ENCODE measurements at places on chromosomes 3 and 15.

- no peak for DNase-seq
These were observed 283.7 kb upstream of the GBE1 start for GRCh38 chr3:82044930-82045705.

DNA sequence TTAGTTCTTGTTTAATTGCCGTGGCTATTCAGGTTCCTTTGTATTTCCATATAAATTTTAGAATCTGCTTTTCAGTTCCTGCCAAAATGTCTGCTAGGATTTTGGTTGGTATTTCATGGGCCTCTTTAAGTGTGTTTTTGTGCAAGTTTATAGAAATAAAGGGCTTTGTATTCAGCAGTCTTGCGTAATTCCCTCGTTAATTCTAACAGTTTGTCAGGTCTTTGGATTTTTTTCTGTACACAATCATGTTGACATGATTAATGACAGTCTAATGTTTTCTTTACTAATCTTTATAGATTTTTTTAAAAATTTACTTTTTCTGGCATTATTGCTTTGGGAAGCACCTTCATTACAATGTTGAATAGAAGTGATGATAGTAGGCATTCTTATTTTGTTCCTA is 120.9 kb downstream of the NEK11 start:
- no peak for DNase-seq

DNA sequence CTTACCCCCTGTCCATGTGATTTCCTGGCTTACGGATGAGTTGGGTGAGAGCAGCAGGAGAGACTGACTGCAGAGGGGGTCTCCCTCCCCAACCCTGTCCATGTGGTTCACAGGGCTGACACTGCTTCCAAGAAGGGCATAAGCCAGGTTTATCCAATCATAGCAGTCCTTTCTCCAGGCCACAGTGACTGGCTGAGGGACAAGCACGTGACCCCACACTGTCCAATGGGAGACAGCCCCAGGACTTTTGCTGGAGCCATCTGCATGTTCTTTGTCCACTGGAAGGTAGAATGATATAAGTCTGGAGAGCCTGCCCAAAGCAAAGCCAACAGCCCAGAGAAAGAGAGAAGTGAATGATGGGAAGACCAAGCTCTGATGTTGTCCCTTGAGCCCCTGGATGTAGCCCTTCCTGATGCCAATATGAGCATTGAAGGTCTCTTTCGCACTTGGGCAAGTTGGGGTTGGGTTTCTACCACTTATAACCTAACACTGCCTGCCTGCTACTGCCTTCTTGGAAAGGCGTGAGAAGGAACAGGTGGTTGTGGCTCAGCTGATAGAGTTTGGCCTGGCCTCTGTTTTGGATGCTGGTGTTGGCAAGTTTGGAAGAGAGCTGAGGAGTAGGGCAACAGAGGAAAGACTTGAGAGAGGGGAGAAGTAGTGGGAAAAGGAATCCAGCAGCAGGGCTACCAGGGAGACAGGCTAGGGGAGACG is 41.3 kb upstream of the GRIP2 start:
- DNase-seq, result no peak

GRCh38 chr3:15071699-15072098 is 6.6 kb upstream of the MRPS25 start:
- DNase-seq, result no peak

- no peak for DNase-seq
These were observed 55.4 kb downstream of the DCBLD2 start for GRCh38 chr3:98846101-98846500.

GRCh38 chr3:52479037-52479876 is 15.9 kb upstream of the STAB1 start:
- no peak for DNase-seq

DNA sequence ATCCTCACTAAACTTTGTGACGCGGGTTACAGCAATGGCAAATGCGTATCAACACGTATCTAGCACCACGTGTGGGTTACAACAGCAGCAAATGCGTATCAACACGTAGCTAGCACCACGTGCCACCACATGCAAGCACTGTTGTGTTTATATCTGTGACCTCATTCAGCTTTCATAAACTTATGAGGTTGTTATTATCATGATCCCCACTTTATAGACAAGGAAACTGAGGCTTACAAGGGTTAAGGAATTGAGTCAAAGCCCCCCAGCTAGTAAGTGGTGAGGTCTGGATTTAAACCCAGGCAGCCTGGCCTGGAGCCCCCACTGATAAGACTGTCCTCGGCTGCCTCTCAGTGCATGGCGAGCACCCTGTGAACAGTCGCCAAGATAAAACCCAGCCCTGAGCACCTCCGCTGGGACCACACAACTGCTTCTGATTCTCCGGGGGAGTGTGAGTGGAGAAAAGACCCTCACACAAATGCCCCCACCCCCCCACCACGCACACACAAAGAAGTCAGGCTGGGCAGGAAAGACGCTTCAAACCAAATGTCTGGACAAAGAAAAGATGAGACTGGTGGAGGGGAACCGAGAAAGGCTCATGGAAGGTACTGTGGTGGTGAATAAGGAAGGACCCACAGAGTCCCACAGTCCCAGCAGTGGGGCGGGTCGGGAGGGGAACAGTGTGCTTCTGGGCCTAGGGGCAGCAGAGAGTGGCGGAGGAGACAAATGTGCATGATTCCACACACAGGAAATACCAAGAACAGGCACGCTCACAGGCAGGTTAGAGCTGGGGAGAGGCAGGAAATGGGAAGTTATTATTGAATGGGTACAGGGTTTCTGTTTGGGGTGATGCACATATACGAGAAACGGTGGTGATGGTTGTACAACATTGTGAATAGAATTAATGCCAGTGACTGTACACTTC is 173.4 kb downstream of the XXYLT1 start:
- DNase-seq, result no peak

GRCh38 chr3:142180761-142181362 is 31.5 kb upstream of the TFDP2 start:
- DNase-seq, result no peak

DNA sequence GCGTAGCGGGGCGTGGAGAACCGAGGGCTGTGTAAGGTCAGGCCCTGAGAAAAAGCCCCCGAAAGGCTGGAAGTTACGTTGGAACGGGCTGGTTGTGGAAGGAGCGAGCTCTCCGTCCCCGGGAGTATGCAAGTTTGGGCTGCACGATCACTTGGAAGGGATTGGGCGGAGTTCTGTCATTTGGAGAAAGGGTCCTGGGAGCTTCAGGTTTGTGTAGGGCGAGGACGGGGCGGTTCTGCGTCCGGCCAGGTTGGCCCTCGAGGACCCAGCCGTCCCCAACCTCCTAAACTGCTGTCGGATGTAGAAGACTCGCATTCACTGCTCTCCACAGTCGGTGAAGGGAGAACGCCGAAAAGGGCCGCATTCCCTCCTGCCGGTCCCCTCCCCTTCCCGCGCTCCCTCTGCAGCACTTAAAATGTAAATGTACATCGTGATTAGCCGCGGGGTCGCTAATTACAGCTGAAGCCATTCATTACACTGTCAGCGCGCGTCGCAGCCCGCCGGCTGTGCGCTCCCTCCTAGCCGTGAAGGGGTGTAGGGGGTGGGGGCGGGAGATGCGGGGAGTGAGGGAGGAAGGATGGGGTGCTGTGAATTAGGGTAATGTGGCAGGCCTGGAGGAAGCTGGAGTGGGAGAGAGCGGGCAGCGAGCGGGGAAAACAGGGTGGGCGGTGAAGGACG is 2.5 kb upstream of the RPP25 start:
- no peak for DNase-seq

GRCh38 chr3:8985411-8985831 is 22.1 kb upstream of the RAD18 start:
- no peak for DNase-seq

Data from stimulated activated CD8-positive, alpha-beta memory T cell treated with anti-CD3 and anti-CD28 coated beads, Interleukin-7, amount 100 ng/mL, for 4 hours (primary cell).